Activated naive CD4-positive, alpha-beta T cell (primary cell): ENCODE measurements at places on chromosomes 7 and 10.

DNA sequence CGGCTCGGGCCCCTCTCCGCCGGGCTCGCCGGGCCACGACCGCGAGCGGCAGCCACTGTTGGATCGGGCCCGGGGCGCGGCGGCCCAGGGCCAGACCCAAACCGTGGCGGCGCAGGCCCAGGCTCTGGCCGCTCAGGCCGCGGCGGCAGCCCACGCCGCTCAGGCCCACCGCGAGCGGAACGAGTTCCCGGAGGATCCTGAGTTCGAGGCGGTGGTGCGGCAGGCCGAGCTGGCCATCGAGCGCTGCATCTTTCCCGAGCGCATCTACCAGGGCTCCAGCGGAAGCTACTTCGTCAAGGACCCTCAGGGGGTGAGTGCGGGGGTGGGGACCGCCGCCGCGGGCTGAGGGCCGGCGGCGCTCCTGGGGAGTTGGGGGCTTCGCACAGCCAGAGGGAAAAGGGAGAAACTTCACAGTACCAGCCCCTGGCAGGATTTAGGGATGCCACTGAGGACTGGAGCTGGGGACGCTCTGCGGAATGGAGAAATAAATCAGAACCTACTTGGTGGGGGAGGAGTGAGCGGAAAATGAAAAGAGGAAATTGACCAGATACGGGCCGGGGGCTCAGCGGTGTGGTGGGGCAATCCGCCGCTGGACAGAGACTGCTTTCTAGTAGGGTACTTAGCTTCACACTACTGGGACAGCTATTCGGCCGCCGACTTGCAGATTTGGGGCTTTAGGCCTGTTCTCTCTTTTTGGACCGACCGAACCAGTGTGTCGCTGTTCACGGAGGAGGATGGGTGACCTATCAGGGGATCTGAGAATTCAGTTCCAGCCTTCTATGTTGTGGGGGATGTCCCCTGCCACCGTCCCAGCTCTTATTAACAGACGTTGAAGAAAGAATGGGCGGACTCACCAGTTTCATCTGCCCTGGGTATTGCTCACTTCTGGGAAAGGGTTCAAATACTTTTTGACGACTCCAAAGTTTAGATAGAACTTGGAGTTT is 669 bp downstream of the PI4K2A start:
- no peak for DNase-seq

DNA sequence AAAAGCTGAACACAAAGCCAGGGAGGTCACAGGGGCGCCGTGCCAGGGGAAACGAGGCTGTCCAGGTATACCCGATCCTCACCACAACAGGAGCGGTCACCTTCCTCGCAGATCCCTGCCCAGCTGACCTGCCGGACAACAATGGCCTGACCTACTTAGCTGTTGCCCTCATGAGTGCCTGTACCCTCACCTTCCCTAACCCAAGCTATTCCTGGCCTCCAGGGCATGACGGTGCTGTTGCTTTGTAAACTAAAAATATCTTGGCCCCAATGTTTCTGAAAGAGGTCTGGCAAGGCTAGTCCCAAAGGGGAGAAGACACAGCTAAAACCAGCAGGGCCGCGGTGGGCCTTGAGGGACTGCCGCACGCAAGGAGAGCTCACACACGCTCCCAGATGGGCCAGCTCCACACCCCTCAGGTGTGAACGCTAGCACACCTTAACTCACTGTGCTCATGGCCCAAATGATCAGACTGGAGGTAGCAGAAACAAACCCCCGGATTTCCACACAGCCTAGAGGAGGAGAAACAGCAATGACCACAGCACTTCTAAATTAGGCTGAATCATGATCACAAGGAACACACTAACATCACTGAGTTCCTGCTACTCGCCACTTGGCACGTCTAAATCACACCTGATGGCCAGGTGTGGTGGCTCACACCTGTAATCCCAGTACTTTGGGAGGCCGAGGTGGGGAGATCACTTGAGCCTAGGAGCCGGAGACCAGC is 66.3 kb upstream of the CYTH3 start:
- DNase-seq: no peak

- DNase-seq: no peak
Measured at GRCh38 chr7:24828891-24829661, 71.8 kb upstream of the GSDME start.

- DNase-seq: peak; percentile 60
Measured at GRCh38 chr7:100493476-100494264, 9.9 kb downstream of the NYAP1 start.

GRCh38 chr10:287026-287709 is 151.9 kb downstream of the ZMYND11 start:
- no peak for DNase-seq

DNA sequence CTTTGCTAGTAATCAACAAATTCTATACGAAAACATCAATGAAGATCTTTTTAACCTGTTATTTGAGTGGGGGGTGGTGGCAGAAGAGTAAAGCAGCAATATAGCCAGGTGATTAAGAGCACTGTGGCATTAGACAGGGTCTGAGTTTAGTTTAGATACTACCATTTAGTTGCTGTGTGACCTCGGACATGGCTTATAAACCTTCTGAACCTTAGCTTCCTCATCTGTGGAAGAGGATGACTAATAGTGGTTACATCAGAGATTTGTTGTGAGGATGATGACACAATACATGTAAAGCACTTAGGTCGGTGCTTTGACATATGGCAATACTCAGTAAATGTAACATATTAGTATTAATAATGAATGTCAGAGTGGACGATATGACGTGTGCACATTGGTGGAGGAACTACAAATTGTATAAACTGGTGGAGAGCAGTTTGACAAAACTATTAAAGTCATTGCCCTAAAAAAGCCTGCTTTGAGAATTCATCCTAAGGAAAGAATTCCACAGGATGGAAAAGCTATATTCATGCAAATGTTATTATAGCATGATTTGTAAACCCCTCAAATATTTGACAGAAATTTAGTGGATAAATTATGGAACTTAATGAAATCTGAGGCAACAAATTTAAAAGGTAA is 24.3 kb downstream of the SPAG6 start:
- DNase-seq: no peak

DNA sequence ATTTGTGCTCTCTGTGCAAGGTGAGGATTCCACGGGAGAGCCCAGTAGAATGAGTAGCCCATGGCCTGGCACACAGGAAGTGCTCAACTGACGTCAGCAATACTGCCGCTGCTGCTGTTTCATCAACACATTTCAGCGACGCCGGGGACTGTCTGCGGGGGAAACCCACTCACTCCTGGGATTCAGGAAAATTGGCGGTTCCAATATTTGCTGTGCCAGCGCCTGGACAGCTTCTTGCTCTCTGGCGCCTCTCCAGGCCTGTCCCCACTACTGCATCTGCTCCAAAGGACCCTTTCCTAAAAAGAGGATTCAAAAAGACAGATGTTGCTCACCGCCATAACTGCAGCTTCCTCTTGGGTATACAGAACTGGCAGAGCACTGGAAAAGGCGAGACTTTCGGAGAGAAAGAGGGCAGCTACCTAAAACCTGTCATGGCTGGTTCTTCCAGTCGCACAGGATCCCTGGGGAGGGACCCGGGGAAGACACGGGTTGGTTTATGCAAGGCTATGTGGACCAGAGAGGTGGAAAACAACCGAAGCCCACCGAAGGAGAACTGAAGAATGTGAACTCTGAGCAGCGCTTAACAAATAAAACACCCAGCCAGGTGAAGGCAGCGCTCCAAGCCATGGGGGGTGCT is 39.7 kb upstream of the ENO4 start:
- no peak for DNase-seq

- no peak for DNase-seq
Measured at GRCh38 chr7:39294022-39294421, 272.2 kb upstream of the YAE1 start.

DNA sequence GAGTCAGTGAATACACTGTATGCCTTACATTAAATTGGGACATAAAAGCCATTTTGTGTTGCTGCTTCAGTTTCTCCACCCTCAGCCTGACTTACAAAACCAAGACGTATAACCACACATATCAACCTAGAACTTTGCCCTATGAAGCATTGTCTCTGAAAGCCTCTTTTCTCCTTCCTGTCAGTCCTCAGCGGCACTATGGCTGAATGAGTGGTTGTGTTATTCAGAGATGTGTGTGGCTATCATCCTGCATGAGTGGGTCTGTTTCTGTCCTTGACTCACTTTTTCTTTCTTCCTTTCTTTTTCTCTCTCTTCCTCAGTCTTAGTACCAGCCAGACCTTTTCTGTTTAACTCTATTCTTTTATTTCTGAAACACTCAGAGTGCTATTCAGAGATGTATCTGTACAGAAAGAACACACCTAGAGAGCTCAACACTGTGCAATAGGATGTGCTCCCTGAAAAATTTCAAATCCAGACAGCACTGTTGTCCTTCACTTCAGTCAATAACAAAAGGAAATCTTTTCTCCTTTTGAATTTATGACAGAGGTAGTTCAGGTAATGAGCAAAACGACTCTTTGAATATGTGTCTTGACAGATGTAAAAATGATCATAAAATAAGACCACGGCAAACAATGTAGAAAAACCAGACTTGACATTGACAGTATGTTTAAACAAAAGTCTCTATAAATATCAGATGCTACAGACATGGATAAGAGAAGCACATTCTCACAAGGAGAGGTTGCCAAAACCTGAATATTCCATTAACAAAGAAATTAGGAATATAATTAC is 163.3 kb upstream of the FEZF1 start:
- no peak for DNase-seq

GRCh38 chr10:77548157-77548556 is 89.5 kb downstream of the KCNMA1 start:
- DNase-seq: no peak

DNA sequence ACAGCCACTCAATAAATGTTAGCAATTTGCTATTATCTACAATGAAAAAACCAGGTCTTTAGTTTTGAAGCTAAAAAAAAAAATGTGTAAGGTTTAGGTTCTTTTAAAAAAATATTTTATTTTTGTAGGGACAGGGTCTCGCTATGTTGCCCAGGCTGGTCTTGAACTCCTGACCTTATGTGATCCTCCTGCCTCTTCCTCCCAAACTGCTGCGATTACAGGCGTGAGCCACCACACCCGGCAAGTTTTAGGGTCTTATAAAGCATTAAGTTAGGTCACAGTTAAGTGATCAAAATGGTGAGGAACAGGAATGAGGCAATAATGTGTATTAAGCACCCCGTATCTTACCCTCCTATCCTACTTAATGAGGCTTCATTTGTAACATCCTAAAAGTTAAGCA is 774 bp downstream of the SEM1 start:
- no peak for DNase-seq

DNA sequence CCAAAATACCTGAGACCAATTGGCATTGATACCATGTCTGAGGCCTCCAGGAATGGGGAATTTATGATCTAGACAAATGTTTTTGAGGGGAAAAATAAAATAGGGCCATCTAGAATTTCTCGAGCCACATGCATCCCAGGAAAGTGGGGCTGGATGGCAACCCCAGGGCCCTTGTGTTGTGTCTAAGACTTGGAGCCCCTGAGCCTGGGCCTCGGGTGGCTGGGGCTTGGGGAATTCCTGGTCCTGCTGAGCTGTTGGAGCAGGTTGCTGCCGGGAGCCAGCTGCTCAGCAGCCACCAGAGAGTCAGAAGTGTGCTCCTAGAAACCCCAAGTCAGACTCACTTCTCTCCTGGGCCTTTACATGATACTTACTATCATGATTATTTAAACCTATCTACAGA is 172.9 kb downstream of the WDR37 start:
- DNase-seq: no peak

DNA sequence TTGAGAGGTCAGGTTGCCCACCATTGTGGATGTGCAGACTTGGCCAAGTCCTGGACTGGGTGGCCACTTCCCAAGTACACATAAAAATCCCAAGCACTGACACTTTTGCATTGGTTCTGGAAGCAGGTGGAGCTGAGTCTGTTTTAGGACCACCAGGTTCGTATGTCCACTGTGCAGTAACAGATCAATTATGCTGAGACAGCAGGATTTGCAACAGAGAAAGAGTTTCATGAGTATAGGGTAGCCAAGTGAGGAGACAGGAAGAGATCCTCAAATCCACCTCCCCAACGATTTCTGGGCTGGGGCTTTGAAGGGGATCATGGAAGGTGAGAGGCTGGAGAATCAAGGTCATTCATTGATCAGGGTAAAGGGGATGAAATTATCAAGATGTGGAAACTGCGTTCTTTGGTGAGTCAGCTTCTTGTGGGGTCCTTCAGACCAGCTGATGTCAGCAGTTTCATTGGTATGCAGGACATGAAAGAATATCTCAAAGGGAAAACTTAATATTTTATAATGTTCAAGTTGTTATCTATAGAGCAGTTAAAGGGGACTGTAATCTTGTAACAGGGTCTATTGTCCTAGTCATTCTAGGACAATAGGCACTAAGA is 277.7 kb downstream of the GALNT17 start:
- no peak for DNase-seq

GRCh38 chr7:32336726-32337125 is 153.5 kb downstream of the LSM5 start:
- no peak for DNase-seq

DNA sequence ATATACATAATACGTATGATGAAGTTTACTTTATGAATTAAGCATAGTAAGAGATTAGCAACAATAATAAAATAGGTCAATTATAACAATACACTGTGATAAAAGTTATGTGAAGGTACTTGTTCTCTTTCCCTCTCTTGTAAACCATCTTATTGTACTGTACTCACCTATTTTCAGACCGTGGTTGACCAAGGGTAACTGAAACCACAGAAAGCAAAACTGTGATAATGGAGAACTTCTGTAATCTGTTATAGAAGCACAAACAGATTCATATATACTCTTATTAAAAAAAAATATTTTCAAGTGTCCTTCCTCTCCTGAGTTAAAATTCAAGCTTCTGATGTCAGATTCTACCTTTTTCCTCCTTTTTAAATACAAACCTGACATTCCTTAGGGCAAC is 1247.8 kb upstream of the SORCS1 start:
- DNase-seq: no peak

DNA sequence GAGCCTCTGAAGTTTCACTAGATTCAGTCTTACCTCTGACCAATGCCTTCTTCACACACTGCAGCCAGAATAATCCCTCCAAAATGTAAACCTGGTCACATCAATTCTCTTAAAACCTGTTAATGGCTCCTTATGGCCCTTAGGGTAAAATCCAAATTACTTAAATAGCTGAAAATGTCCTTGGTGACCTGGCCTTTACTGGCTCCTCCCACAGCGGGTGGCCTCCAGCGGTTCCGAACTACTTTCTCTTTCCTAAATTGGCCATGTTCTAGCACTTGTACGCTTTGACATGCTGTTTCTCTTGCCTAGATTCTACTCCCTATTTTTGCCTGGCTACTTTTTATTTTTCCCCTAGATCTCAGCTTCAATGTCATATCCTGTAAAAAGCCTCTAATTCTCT is 36.1 kb downstream of the AGK start:
- DNase-seq: no peak

DNA sequence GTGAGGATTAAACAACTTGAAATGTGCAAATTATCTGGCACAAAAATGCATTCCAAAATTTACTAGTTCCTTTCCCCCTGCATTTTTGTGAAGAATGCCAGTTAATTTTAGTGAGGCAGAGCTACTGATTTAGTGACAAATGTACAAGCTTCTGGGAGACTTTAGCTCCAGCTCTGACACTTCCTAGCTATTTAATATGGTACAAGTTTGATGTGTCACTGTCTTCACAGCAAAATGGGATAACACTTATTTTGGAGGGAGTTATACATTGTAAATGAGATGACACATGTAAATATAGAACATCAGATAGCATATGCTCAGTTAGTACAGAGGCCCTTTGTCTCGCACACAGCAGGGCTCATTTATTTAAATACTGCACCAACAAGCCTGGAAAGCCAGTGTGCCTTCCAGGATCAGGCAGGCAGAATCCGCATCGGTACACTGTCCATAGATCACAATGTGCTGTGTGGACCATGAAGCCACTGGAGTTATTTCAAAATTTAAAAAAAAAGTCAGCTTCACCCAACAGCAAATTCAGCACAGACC is 48.7 kb downstream of the ELMO1 start:
- no peak for DNase-seq
